ENCODE measurements at places on chromosomes 7 and 10.

DNA sequence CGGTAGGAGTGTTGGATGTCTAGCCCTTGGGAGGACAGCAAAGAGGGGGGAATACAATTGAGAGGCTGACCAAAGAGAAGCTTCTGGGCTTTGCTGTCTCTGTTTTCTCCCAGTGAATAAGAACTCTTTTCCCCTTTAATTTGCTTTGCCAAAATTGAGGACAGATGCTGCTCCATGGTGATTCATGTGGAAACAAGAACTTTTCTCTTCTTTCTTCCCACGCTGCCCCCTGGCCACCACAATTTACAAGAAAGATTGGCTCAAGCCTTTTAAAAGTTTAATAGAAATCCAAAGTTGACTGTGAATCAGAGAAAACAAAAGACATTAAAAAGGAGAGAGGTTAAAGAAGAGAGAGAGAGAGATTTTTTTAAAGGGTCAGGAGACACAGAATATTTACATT lies 49.0 kb downstream of the PRR15 start:
- no peak for DNase-seq

DNA sequence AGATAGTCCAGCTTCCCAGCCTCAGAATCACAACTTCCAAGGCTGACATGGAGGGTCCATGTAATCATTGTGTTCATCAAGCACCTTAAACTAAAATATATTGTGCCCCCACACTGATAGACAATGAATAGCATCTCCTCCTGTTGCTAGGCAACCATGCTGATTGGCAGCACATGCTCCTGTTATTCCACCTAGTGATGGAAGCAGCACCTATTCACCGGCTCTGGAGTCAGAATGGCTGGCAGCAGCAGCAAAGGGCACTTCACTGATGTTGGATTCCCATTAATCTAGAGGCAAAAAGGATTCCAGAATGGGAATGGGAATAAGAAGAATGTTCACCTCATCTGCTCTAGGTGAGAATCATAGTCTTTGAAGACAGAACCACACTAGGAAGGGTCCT lies 55.0 kb downstream of the RELN start:
- DNase-seq = no peak

GRCh38 chr10:129604333-129605032 lies 137.4 kb downstream of the MGMT start:
- no peak for DNase-seq

- DNase-seq = no peak
These were observed 177.1 kb downstream of the EVX1 start for GRCh38 chr7:27419581-27420177.

DNA sequence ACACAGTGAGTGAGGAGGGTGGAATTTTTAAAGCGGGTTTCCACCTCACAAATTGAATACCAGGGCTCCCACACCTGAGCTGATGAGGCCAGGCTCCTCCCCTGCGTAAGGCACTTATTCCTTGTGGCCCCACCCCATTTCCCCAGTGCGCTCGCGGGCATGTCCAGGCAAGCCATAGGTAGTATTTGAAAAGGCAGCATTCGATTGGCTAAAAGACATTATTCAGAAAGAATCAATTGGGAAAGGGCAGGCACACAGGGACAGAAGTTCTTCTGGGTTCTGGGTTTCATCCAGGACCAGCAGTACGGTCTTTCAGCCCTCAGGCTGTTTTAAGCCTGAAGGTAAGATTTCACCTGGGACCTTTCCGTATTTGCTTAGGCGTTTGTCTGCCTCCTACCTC lies 222.3 kb downstream of the BBS9 start:
- DNase-seq = no peak

DNA sequence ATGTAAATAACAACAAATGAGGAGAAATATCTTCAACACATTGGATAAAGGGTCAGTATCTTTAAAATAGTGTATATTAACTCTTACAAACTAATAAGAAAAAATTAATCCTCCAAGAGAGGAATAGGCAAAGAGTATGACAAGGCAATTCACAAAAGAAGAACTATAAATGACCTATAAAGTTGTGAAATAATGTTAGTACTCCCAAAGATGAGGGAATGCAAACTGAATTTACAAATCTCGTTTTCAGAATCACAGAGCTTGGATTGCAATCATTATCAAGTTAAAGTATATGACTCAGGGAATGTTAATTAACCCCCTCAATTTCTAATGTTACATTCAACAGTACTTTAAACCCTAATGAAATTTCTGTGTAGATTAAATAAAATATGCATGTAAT lies 87.3 kb upstream of the TARP start:
- no peak for DNase-seq

- no peak for DNase-seq
These were observed 334.7 kb downstream of the INHBA start for GRCh38 chr7:41367967-41368882.

GRCh38 chr10:37707829-37708578 lies 149.4 kb downstream of the ZNF248 start:
- no peak for DNase-seq

DNA sequence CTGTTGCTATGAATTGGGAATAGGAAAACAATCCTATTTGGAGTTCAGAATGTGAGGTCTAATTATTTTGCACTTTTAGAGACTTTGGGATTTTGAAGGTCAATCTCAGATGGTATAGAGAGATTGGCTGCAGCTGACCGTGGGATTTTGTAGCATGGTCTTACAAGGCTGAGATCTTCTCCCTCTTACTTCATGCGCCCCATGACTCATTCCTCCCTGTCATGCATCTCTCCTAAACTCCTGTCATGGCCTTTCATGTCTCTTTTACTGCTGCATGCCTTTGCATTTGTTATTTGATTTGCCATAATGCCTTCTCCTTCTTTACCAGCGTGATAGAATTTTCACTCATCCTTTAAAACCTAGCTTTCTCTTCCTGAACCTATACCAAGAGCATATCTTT lies 133.1 kb downstream of the BBS9 start:
- DNase-seq = no peak

- no peak for DNase-seq
These were observed 22.8 kb upstream of the ORC5 start for GRCh38 chr7:104230606-104231005.

GRCh38 chr7:130899071-130899560 lies 165.1 kb upstream of the KLF14 start:
- no peak for DNase-seq

- no peak for DNase-seq
These were observed 1279.1 kb upstream of the SORCS1 start for GRCh38 chr10:108443636-108444035.

- DNase-seq = no peak
These were observed 467.1 kb downstream of the SDK1 start for GRCh38 chr7:3767917-3768777.

DNA sequence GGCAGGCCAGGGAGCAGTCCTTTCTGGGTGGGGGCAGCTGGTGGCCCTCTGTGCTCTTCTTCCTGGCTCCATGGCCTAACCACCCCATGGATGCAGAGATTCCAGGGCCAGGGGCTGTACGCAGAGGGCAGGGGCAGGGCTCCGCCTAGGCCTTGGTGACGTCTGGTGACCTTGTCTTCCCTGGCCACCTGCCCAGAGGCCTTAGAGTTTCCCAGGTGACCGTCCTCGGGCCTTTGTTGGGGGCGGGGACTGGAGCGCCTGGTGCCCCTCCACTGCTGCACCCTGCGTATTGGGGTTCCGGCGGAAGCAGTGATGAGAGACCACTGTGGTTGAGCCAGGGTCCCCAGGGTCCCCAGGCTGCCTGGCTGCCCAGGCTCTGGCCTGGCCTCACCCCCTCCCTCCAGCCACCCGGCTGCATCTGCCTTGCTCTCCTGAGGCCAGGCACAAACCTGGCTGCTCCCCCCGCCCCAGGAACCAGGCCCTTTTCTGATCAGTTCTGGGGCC lies 10.3 kb downstream of the PWWP2B start:
- no peak for DNase-seq

Data from HAP-1 (cell line).